ENCODE measurements at places on chromosomes 7 and 10.

DNA sequence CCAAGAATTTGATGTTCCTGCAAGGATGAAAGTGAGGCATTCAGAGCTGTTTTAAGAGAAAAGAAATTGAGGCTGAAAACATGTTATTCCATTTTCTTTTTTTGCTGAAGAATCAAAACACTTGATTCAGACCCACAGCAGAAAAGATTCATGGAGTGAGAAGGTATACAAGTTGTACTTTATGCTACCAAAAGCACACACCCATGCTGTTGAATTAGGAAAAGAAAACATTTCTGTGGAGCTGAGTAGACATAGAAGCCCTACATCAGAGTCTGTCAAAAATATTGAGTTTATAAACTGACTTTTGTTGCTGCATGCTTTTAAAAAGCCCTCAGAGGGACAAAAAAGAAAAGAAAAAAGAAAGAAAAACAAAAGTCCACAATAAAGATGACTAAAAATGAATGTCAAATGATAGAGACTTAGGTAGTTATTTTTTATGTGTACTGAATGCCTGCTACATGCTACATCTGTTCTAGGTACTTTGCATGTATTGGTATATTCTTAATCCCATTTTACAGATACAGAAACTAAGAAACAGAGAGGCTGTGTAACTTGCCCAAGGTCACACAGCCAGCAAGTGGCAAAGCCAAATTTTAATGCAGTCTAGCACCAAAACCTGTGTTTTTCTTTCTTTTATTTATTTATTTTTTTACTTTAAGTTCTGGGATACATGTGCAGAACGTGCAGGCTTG is 71.7 kb upstream of the PALS2 start:
- DNase-seq = no peak

DNA sequence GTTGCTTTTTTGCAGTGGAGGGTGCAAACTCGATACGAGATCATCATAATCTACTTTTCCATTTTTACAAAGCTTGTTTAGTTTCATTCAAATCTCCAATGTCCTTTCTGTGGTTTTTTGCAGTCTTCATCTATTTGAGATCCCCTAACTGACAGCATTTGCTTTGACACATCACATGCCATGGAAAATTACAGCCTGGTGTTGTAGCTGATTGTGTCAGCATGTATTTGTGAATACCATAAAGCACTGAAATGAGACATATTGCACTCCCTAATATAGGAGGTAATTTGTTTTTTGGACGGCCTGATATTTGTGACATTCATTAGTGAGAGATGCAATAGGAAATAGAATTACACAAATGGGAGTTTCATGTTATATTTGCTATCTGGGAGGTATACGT is 620.8 kb downstream of the KCNMA1 start:
- DNase-seq = no peak

DNA sequence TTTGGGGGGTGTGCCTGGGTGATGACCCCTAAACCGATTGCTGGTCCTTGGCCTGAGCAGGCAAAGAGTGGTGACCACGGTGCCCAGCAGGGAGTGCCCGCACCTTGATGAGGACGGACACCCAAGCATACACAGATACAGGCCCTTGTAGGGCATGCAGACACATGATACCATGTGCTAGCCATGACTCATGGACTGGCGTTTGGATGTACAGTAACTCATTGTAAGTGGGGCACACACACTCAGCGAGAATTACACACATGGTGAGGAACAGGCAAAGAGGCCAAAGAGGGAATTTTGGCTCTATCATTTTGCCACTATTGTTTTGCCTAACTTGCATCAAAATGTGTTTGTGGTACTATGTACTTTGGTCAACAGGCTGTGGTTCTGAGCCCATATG is 24.1 kb downstream of the KAZALD1 start:
- no peak for DNase-seq

GRCh38 chr10:34319197-34319846 is 495.8 kb downstream of the PARD3 start:
- no peak for DNase-seq

GRCh38 chr7:84025332-84025927 is 169.2 kb downstream of the SEMA3A start:
- no peak for DNase-seq

DNA sequence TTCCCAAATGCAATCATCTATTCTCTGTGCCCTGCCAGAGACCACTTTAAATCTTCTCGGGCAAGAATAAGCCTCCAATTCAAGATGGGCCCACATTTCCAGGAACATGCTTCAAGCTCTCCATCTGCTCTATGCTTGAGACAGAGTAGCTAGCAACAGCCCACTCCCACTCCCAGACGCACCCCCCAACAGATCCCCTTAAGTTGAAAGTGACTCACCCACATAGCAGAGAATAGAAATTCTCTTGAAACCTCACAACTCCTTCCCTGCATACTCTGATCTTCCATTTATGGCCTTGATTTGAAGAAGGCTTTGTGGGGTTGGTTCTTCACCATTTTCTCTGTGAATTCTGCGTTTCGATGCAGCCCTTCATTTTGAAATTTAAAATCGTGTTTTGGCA is 604.0 kb downstream of the INHBA start:
- DNase-seq = no peak

- DNase-seq = no peak
Measured at GRCh38 chr7:117564080-117564479, 84.3 kb downstream of the CFTR start.

DNA sequence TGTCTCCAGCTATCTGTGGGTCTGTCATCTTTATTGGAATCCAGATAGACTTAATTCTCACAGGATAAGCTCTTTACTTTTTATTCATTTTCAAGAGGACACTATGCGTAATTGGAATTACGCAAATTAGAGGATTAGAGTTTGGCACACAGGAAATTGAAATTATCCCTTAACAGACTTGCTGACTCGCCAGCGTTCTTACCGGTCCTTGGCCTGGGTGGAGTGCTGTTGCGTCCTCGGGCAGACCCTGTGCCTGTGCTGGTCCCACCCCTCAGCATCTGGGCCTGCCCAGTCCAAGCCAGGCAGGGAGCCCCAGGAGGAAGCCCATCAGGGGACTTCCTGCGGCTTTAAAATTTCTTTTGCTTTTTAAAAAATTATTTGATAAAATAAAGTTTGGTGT is 101.8 kb downstream of the MKI67 start:
- DNase-seq = no peak

- no peak for DNase-seq
Measured at GRCh38 chr7:107528461-107528860, 35.3 kb downstream of the COG5 start.
